ENCODE measurements at places on chromosomes 16 and 17.

DNA sequence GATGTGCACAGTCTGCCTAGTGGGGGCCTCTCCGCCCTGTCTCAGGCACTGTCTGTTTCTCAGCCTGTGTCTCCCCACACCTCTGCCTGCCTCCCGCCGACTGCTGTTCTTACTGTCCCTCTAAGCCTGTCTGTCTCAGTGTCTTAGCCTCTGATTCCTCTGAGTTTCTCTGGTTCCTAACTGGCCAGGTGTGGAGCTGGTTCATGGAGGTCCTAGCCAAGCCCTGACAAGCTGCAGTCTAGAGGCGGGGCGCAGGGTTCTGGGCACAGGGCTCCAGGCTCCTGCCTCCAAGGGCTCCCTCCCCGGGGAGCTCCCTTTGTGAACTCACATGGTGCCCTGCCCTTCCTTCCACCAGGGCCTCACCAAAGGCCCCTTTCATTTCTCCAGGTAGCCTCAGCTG is 19.4 kb downstream of the C17orf100 start:
- no peak for DNase-seq

DNA sequence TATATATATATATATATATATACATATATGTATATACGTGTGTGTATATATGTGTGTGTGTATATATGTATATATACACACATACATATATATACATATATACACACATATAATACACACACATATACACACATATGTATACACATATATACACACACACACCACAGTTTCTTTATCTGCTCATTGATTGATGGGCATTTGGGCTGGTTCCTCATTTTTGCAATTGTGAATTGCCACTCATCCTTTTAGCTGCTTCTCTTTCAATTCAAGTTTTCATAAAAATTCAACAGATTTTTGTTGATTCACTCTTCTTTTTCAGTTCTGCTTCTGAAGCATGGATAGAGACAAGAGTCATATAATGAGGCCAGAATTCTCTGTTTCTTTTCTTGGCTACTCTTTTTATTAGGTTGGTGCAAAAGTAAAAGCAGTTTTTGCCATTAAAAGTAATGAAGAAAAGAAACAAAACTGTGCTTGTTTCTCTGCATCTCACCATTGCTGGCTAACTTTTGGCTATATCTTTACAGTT is 44.5 kb downstream of the SLFN5 start:
- no peak for DNase-seq

DNA sequence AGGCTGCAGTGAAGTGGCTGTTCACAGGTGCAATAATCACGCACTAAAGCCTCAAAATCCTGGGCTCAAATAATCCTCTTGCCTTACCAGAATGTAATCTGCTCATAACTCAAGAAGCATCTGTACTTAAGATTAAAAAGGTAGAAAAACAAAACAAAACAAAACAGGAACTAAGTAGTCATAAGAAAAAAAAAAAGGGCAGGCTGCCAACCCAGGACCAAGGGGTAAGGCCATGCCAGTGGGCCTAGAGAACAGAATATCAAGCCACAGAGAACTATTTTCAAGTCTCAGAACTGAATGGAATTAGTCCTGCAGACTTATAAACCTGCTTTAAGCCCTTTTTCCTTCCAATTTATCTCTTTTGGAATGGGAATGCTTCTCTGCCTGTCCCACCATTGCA is 64.8 kb upstream of the TBC1D3K start:
- DNase-seq: no peak

- DNase-seq: no peak
Observed at GRCh38 chr16:11060842-11061241, 116.5 kb downstream of the CLEC16A start.

DNA sequence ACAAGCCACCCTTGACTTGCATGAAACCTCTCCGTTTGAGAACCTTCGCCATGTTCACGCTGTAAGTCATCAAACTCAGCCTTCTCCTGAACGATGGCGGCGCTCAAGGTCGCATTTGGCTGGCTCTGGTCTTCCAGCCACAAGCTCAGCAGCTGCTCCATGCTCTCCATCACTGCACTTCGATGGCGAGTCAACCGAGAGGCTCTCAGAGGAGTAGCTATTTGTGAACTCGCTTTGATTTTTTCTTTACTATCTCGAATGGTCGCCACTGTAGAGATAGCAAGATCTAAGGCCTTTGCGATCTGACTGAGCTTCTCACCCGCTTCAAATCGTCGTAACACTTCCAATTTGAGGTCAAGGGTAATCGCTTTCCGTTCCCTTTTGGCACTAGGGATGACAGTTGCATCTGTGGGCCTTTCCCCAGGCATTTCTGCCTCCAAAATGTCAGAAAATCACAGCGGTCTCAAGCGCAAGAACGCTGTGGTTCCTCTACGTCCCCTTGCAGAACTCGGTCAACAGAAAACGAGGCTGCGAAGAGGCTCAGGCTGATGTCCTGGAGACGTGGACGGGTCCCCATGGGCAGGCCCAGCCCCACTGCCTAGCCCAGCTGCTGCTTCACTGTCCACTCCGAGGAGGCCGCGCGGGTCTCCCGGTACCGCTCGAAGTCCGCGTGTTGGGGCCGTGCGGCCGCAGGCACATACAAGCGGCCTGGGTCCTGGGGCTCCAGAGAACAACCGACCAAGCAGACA is 23.1 kb downstream of the DEF8 start:
- no peak for DNase-seq

DNA sequence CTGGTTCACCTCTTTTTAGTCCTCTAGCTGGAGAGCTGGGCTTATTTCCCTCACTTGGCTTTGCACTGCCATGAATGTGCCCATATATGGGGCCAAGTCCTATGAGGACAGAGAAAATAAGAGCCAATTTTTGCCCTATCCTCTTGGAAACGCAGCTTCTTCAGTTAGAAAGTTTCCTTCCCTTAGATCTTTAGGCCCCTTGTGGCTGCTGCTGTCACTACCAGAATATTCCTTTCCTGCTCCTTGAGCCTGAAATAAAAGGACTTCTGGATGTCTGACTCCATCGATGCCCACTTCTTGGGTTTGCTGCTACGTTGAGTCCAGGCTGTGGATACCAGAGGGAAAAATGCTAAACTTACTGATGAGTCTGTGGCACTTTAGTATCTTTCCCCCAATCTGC is 487.1 kb downstream of the GRIN2A start:
- no peak for DNase-seq

GRCh38 chr17:48579760-48580554 is 1.8 kb upstream of the HOXB4 start:
- DNase-seq: no peak

GRCh38 chr16:54174201-54174600 is 112.4 kb downstream of the IRX3 start:
- no peak for DNase-seq

DNA sequence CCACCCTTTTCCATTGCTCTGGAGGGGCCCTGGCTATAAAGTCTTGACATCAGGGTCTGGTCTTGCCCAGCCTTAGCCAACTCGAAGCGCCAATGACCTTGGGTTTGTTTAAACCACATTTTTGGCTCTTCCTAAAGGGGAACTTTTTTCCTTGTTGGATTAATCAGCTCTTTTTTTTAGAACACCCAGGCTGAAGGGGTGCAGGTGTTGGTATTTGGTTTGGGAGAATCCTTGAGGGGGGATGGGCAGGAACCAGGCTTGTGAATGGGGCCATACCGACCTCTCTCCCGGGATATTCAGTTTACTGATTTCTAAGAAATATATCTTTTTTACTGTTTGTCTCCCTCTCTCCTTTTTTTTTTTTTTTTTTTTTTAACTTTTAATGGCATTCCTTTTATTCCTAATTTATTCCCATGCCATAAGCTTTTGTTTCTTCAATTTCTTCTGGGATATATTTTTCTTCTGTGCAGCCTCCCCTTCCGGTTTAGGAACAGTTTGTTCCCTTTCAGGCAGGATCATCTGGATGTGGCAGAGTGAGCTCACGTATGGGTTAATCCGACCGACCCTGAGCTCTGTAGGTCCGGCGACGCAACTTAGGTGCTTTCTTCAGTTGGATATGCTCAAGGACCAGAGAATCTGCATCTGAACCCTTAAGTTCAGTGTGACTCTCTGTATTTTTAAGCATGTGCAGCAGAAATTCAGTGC is 129.5 kb downstream of the ABCC6 start:
- no peak for DNase-seq

GRCh38 chr17:28940142-28940541 is 11.2 kb downstream of the PHF12 start:
- no peak for DNase-seq

- no peak for DNase-seq
Observed at GRCh38 chr16:27819356-27819755, 244.2 kb downstream of the GSG1L start.

DNA sequence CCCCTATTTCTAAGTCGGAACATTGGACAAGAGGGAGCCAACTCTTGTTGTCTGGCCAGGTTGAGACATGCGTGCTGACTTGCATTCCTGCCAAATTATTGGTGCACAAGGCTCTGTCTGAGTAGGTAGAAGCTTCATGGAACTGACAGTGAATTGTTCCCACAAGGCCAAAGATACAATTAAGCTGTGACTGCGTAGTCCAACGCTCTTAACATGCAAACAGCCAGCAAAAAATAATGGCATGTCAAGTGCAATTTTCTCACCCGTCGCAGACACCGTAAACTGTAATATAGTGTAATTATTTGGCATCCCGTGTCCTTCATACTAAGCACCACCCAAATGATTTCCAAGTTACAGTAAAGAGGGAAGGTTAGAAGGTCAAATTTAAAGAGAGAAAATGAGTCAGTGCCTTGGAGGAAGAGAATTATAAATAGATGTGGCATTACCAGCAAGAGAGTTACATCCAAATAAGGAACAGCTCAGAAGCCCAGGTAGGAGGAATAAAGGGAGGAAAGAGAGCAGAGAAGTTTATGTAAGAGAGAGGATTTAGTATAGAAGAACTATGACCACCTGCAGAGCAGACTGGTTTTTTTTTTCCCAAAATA is 21.8 kb downstream of the CDH8 start:
- DNase-seq: no peak

- no peak for DNase-seq
Observed at GRCh38 chr17:17626151-17626805, 34.8 kb upstream of the PEMT start.

GRCh38 chr17:28973425-28973824 is 22.1 kb upstream of the PHF12 start:
- peak; percentile 84 for DNase-seq

- no peak for DNase-seq
Observed at GRCh38 chr17:16442141-16442540, 26.8 kb downstream of the TRPV2 start.

GRCh38 chr16:82119405-82119804 is 50.6 kb downstream of the MPHOSPH6 start:
- no peak for DNase-seq

GRCh38 chr16:10314811-10315210 is 71.0 kb upstream of the ATF7IP2 start:
- no peak for DNase-seq

- DNase-seq: no peak
Observed at GRCh38 chr17:20244671-20245070, 222.7 kb downstream of the LGALS9B start.

- DNase-seq: no peak
Observed at GRCh38 chr16:31356566-31357323, 1.8 kb downstream of the ITGAX start.

DNA sequence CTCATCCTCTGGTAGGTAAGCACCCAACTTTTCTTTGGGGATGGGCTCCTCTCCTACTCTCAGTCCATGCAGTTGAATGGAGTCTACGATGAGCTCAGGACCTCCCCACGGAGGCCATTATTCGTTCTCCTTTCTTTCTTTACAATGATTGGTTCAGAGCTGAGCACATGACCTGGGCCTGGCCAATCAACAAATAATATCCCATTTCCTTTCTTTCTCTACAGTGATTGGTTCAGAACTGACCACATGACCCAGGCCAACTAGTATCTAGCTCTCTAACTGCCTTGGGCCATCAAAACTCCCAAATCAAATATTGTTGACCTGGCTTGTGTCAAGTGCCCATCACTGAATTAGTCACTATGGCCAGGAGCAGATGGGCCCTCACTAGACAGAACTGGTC is 129.2 kb downstream of the USP31 start:
- DNase-seq: no peak

GRCh38 chr16:58128711-58129096 is 477 bp downstream of the CFAP20 start:
- peak; percentile 15 for DNase-seq

- DNase-seq: no peak
Observed at GRCh38 chr17:16940116-16940881, 31.6 kb downstream of the TNFRSF13B start.

GRCh38 chr16:49282690-49283375 is 1.2 kb upstream of the CBLN1 start:
- no peak for DNase-seq

Measured in left ventricle myocardium inferior (tissue), 1 donor.